Stimulated activated CD4-positive, alpha-beta T cell treated with anti-CD3 and anti-CD28 coated beads, Interleukin-4, amount 100 ng/mL, for 4 hours (primary cell): ENCODE measurements at places on chromosomes 7 and 10.

- DNase-seq, result no peak
Measured at GRCh38 chr7:16084370-16084769, 337.0 kb downstream of the CRPPA start.

GRCh38 chr10:132396494-132397035 is 435 bp upstream of the PWWP2B start:
- peak; percentile 44 for DNase-seq

DNA sequence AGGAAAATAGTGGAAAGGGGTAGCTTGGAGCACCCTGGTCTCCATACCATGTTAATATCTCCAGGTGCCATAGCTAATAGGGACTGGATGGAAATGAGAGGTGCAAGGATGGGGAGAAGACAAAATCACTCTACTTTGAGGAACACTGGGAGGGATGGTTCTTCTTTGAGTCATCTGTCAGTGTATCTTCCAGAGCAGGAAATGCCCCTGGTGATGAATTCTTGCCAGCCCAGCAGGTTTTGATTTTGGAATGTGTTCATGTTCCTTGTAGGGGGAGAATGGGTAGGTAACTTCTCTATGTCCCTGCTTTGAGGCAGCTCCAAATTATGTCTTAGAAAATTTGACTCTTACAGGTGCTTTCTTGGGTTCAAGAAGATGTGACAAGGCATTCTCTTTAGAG is 177.0 kb upstream of the GLI3 start:
- DNase-seq, result no peak

GRCh38 chr7:130388671-130389070 is 8.4 kb downstream of the CPA1 start:
- no peak for DNase-seq

- no peak for DNase-seq
Measured at GRCh38 chr7:143490717-143491306, 13.1 kb downstream of the TAS2R41 start.

GRCh38 chr10:62084451-62084850 is 183.0 kb downstream of the ARID5B start:
- DNase-seq, result no peak

GRCh38 chr10:3330663-3331062 is 158.1 kb upstream of the PITRM1 start:
- DNase-seq, result no peak

DNA sequence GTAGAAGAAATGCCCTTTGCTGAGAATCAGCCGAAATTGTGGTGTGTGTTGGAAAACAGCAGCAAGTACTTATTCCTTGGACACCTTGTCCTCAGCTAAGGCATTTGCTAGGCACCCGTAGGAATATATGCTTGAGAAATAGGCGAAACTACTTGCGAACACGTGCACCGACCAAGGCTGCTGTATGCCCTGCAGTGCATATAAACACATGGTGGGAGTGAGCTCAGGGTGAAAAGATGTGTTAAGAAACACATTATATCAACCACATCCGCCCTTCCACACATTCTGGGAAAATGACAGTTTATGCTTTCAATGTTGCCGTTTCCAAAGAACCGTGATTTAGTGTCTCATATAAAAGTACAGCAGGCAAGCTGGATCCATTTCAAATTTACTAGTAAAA is 199.2 kb downstream of the JCAD start:
- DNase-seq, result no peak

DNA sequence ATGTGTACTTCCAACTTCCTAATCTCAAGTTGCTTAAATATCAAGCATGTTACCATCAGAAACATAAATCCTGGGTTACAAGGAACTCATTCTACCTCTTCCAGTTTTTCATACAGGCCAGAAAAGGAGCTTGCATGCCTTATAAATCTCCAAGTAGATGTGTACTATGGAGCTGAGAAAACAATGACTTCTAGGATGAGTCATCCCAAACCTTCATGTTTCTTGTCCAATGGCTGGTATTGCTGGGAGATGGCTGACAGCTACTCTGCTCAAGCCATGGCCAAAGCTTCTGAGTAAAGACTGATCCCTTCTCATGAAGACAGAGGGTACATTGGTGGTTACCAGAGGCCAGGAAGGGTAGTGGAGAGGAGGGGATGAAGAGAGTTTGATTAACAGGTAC is 8.6 kb downstream of the RAPGEF5 start:
- no peak for DNase-seq

DNA sequence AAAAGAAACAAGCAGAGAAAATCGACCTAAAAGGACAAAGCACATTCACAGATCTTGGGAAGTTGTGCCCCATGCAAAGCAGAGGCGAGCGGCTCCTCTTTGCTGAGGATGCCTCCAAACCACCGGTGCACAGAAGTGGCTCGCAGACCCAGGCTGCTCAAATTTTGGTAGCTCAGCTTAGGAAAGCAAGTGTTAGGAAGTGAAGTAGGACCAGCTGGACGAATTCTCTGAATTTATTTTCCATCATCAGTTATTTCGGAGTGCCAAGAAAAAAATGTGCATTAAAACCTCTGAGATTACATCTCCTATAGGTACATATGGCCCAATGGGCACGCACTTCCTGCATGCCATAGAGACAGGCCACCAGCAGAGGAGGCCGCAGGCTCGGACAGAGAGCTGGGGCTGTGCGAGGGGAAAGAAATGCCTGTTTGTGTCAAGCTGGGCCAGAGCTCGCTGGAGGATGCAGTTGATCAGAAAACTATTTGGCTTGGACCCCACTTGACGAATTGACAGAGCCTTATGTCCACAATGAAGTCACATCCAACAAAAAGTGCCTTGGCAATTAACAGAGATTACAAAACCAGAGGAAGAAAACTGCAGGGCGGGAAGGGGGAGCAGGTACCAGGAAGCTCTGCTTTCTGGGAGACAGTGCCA is 122.3 kb upstream of the LYZL2 start:
- DNase-seq, result peak; percentile 40

DNA sequence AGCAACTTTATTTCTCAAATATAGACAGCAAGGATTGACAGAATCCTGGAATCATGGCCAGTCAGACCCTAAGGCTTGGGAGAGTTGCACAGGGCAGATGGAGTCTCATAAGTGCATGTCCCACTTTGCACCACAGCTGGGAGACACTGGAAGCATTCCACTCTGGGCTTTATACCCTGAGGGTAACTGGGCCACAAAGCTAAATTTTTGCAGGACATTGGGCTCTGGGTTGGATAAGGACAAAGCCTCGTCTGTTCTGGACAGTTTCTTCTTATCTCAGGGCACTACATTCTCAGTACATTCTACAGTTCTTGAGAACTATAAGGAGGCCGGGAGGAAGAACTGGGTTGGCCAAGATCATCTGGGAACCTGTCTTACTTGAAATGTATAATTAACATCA is 158.3 kb upstream of the IGFBP3 start:
- no peak for DNase-seq

GRCh38 chr10:1310271-1310789 is 254.1 kb downstream of the WDR37 start:
- no peak for DNase-seq

DNA sequence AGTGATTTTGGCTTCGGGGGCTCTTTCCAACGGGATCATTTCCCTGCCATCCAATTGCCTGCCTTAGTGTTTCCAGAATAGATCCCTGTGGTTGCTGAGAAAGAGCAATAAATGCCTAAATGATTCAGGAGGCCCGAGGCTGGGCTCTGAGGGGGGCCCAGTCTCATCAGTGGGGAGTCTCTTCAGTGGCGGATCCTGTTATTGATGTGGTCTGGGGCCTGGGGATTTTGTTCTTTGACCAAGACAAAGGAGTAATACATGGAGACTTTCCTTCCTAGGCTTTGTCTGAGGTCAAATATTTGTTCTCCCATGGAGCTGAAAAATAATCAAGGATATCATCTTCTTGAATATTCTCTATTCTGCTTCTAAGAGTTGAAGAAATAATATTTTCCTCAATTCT is 40.8 kb downstream of the TAS2R41 start:
- DNase-seq, result no peak

DNA sequence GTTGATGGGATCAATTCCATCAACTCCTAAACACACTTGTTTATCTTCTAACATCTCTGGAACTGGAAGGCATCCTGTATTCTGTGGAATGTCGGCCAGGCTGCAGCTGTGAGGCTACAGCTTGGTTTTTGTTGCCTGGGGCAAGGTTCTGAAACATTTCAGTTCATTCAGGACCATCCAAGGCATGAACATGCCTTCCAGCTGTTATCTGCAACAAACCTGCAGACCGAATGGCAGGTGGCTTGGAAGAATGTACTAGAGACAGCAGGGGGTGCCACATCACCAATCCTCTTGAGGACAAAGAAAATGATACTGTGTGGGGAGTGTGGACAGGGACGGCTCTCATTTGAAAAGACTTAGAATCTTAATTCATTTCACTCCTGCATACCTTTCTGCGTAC is 12.4 kb downstream of the PAPOLB start:
- DNase-seq, result no peak

DNA sequence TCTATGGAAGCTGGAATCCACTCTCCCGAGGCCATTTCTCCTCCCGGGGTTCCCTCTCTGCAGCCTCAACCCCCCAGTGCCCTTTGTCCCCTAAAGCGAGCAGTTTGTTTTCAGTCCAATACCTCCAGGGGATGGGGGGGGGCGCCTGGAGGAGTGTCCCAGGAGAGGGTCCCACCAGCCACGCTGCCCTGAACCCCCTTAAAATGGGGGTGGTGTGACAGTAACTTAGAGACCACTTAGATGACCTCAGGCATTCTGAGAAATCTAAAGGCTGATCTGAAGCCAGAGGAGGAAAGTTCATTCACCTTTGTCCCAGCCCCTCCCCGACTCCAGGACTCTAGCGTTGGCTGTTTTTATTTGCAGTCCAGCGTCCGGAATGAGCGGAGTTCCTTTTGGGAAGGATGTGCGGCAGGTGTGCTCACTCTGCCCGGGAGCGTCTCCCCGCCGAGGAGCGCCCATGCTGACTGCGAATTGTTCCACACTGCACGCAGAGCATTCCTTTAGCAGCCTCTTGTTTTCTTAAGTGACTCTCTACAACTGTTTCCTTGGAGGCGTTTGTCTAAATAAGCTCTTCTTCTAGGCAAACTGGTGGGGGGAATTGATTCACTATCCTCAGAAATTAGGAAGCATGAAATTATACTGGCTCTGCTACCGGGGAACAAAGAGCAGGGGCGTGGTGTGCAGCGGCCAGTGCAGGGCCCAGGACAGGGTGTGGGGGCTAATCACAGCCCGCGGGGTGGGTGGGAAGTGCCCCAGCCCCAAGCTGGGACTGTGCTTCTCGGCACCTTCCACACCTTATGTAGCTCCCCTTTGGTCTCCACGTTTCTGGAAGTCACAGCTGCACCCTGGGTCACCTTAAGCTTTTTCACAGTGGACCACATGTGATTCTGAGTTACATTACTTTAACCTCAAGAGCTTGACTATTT is 46.3 kb downstream of the SYPL1 start:
- no peak for DNase-seq

- no peak for DNase-seq
Measured at GRCh38 chr7:27600247-27600646, 62.4 kb downstream of the HIBADH start.

DNA sequence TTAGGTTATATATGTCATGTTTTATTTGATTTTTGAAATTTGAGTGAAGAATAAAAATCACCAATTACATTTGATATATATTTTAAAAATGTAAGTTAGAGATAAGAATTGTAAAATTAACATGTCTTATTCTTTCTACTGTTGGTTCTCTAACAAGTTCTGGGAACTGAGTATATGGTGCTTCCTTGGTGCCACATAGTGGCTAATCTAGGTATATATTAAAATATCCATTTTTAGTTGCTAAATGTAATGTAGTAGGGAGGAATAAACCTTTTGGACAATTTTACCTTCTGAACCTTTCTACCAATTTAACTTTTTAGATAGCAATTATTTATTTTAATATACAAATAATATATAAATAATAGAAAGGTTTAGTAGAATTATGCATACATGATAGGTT is 17.5 kb downstream of the CFAP69 start:
- DNase-seq, result no peak

GRCh38 chr7:53383131-53383530 is 347.7 kb downstream of the POM121L12 start:
- DNase-seq, result no peak

DNA sequence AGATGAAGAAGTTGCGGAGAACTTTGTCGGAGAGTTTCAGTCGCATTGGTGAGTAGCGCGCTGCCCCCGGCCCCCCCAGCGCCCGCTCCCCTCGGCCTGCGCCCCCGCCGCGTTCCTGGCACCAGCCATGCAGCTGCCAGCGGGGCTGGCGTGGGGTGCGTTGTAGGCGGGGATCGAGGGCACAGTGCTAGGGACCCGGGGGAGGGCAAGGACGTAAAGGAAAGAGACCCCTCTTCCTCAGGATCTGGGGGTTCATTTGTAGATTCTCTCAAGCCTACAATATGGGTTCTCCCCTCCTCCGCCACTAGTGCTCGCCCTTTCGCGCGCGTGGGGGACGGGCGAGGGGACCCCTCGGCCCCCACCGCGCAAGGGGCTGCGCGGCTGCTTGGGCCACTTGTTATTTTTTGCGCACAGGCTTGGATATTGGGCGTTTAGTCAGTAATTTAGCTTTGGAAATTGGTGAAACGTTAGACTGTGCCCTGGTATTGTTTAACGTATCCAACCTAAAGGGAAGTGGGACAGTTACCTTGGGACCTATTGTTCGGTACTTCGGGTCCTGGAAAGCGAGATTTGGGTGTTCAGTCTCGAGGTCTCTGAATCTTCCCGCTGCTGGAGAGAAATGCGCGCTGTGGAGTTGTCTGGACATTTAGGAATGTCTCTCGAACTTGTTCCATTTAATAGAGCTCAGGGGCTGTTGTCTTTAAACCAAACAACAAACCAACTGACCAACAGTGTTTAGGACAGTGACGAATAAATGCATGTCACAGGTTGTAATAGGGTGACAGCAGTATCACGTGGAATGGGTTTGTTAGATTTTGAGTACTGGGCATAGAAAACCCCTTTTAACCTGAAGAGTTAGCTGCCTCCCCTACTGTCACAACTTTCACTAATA is 796 bp downstream of the CDK14 start:
- no peak for DNase-seq

GRCh38 chr10:91700273-91700672 is 67.4 kb upstream of the PPP1R3C start:
- DNase-seq, result no peak

DNA sequence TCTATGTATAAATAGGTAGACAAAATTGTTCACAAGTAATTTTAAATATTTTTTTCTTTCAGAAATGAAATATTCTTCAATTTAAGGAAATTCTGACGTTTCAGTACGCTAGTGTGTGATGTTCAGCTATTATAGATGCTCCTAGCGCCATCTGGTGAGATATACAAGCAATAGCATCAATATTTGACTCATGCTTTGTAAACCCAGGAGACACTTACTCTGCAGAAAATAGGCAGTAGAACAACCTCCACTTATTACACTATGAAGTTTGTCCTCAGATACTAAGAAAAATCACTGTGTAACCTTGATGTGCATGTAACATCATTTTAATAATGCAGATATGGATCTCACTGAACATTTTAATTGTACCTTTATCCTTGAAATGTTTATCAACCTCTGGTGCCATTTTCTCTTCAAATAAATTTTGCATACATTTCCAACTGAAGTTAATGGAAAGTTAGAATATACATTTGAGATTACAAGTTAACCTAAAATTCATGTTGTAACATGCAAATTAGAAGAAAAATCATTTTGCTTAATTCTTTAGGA is 151.5 kb upstream of the FAM3C start:
- DNase-seq, result no peak
